ENCODE measurements at places on chromosomes 7 and 10.

- DNase-seq: no peak
Observed at GRCh38 chr7:134705716-134706115, 59.1 kb downstream of the BPGM start.

GRCh38 chr7:117435475-117436043 lies 8.3 kb upstream of the ASZ1 start:
- DNase-seq: no peak

DNA sequence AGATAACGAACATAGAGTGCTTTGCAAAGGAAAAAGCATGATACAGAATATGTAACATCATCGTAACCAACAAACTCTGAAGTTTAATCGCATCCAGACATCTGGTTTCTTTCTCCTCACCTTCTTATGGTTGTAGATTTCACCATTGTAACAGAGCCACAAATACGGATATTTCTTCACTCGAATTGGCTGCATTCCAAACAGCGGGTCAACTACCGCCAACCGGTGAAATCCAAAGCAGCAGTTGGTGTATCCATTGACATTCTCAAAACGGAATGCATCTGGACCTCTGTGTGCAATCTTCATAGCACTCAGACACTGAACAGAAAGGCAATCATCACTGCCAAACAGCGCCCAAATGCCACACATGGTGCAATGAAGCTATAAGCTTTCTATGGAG lies 3.4 kb downstream of the ASNS start:
- DNase-seq: no peak

DNA sequence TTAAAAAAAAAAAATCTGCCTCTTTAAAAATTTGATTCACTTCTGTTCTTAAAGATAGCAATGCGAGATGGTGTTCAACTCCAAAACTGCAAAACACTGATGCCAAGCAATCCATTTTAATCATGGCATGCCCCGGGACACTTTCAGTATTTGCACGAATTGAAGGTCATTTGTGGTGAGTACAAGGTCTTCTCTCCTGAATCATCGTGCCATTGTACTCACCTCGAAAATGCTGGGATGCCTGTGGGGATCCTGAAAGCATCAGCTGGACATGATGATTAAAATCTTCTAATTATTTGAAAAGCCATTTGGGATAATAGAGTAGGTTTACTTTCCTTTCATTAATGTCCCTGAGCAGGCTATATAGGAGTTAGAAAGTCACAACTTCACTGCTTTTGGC lies 125.1 kb upstream of the NRP1 start:
- DNase-seq: no peak

DNA sequence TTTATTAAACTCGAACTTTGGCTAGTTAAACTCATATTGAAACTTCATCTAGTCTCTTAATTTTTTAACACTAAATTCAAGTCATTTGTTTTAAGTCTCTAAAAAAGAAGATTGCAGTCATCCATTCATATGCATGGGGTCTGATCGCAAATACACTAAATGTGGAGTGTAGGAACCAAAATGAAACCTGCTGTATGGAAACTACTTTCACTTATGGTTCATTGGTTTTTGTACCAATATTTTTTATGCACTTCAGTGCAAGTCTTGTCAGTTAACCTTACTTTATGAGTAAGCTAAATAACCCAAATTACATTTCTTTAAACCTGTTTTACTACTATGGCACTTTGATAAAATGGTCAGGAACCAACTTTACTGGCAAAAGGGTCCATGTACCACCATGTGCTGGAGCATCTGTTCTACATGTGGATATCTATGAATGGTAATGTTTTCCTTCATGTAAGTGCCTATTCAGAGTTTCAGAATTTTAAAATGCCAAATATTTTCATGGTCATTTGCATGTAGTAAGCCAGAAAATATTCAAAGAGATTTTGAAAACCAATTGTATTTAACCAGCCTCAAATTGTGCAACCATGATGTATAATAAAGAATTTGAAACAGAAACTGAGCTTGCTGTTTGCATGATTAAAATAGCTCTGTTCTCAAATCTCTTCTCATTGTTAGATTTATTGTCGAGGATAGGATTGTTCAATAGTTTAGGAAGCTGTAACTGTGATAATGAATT lies 7.6 kb upstream of the SUPV3L1 start:
- no peak for DNase-seq

DNA sequence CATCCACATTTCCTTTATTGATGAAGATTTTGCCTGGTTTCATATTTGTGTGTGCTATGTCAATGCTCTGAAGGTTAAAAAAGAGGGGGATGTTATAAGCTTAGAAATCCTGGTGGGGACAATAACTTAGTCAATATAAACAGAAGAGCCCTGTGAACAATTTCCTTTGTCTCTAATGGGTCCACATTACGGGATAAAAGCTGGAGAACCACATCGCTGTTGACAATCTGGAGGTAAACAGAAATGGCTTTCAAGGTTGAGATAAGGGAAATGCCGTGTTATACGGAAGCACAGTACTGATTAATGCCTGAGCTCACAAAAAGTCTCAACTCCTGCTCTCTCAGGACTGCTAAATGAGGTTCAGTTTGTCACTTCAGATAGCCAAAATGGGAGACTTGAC lies 16.8 kb downstream of the ASAH2 start:
- no peak for DNase-seq

DNA sequence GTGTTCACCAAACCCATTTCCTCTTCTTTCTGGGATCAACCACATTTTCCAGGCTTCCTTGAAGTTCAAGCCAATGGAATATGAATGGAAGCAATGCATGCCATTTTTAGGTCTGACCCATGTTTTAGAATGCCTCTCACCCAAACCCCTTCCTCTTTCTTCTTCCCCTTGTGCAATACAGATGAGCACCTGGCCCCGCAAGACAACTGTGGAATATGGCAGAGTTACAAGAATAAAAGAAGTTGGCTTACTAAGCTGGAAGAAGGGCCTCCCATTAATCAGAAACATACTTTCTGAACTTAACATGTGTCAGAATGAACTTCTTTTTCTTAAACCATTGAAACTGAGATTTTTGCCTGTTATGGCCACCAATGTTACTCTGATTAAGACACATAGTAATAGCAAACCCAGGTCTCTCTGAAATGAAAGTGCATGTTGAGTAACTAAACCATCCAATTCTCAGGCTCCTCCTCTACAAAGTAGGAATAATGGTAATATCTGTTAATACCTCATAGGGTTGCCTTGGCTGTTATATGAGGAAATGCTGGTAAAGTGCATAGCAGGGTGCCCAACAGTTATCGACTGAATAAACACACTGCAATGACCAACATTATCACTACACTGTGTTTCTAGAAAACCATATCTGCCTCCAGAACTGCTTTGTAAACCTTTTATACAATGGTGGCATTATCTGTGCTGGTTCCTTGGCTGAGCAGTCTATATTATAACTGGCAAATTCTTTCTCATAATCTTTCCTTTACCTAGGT lies 382.2 kb upstream of the NRP1 start:
- no peak for DNase-seq

GRCh38 chr10:127012071-127012768 lies 107.0 kb downstream of the DOCK1 start:
- DNase-seq: no peak
